ENCODE measurements at places on chromosomes 4 and X.

DNA sequence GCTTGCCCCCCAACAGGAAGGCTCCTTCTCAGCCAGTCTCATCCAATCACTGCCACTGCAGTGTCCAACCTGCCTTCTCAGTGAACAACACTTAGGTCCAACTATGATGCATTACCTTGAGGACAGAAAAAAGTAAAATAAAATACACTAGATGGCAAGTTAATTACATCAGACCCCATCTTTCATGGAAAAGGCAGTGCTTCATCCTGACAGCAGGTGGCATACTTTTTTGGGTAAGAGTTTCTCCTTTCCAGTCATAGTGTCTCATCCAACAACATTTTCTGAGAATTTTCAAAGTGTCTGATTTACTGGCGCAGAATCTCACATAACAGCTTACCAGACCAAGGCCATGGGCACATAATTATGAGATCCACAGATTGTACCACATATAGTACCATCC lies 1742.8 kb downstream of the PCDH7 start:
- no peak for DNase-seq

DNA sequence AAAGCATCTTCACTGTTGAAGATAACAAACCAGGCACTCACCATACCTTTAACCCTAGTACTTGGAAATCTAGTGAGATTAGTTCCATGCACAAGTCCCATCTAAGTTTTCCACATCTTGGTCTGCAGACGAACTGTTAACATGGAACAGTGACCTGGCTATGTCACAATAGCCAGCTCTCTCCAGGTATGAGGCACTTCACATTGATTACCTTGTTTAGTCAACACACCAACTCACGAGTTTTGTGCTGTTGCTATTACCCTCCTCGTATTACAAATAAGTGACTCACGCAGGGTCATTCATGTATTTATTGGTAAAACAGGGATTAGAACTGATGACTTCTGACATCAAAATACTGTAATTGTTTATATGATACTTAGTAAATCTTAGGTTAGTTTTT lies 36.4 kb upstream of the FRAS1 start:
- DNase-seq: no peak

DNA sequence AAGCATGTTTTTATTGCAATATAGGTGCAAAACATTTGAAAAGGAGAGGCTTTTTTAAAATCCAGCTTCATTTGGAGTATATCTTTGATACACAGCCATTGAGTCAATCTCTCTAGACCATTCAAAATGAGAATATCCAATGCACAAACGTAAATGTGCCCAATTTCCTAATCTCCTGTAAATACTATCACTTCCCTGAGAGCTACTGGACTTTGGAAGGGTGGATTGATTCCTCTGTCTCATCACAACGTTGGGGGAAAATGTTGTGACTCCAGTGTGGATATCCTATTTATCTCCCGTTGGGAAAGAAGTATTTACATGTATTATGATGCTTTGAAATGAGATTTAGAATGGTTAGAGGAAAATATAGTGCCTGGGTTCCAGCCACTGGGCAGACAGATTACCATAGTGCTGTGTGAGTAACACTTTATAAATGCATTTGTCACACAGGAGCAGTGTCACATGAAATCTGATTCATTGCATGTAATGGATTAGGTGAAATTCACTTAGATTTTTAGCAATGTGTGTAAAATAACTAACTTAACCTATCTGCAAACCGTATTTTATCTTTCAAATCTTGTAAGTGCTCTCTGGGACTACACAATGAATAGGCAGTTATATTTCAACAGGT lies 64.4 kb upstream of the VCX3A start:
- DNase-seq: no peak

GRCh38 chrX:49282647-49283011 lies 13.0 kb downstream of the PPP1R3F start:
- no peak for DNase-seq

DNA sequence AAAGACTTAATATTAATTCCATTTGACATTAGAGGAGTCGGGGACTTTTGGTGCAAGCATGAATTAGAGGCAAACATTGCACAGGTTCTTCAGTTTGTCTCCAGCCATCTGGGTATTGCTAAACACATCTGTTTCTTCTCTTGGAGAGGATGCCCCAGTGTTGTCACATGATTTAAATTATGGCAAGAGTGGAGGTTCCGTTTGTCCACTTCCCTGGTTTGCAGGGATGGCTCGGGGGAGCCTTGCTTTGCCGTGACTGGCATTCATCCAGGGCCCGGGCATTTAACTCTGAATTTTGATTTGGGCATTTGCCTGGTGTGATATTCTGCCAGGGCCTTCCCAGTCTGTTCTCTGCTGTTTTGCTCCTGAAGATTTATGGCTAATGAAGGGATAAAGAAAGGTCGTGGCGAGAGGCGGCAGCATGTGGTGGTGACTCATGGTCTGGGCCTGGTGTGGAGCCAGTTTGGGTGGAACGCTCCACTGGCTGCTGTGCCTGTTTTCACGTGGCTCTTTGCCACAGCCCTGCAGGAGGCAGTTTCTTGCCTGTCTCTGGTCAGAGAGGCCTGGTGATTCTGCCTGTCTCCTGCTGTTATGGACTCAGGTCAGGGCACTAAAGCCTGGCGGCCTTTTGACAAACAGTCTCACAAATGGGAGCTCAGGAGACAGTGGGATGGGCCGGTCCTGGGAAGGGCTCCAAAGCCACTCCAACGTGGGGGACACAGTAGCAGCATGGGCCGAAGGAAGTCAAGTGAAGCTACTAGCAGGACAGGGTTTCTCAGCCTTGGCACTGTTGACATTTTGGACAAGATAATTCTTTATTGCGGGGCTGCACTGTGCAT lies 99.4 kb upstream of the PGRMC2 start:
- DNase-seq: no peak

DNA sequence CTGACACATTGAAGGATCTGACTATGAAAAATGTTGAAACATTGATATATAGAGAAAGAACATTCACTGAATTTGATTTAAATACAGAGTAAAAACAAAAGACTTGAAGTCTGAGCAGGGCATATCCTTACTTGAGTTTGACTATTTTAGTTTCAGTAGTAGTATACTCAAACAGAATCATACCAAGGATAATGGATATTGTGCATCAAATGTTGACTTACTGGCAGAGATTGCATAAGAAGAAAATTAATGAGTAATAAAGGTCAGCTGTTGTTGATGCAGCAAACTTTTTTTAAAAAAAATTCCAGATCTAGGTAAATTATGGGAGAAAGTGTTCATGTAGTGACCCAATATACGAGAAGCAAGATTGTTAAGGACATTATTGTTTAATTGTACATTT lies 94.5 kb upstream of the APOOL start:
- DNase-seq: no peak

DNA sequence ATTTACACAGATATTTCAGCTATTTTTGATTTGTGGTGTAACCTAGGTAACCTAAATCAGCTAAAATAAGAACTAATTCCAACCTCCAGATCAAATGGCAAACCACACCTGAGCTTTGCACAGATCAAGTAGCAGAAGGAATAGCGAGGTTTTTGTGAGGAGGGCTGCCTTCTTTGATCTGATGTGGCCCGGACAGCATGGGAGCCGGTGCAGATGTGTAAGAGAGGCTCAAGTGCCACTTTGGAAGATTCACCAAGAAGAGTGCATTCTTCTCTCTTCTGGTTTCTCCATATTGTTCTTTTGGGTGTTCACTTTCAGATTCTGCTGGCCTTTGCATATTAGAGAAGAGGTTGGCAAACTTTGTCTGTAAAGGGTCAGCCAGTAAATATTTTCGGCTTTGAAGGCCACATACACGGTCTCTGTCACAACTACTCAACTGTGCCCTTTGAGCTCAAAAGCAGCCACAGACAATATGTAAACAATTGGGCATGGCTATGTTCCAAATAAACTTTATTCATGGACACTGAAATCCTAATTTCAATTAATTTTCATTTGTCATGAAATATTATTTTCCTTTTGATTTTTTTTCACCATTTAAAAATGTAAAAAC lies 78.9 kb upstream of the FAM9C start:
- DNase-seq: no peak

GRCh38 chr4:119471259-119471658 lies 149.3 kb upstream of the FABP2 start:
- no peak for DNase-seq

DNA sequence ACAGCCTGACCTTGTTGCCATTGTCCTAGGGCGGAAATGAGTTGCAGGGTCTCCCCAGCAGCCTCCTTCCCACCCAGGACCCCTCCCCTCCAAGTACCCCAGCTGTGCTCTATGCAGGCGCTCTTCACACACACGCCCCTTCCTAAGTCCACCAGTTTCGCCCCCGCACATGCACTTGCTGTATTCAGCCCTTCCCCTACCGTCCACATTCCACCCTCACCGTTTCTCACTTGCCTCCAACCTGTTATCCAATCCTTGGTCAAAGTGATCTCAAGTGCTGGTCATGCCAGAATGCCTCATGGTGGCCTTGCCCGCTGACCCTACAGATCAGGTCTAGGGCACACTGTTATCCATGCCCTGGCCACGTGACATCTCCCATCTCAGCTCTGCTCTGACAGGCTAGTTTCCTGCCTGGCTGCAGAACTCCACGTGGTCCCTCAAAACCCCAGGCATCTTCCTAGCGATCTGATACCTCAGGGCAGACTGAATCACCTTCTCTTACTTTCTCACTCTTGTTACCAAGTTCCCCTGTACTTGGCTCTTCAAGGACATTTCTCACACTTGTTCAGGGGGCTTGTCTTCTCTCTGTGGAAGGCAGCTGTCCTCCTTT lies 39.7 kb downstream of the NSG1 start:
- no peak for DNase-seq

DNA sequence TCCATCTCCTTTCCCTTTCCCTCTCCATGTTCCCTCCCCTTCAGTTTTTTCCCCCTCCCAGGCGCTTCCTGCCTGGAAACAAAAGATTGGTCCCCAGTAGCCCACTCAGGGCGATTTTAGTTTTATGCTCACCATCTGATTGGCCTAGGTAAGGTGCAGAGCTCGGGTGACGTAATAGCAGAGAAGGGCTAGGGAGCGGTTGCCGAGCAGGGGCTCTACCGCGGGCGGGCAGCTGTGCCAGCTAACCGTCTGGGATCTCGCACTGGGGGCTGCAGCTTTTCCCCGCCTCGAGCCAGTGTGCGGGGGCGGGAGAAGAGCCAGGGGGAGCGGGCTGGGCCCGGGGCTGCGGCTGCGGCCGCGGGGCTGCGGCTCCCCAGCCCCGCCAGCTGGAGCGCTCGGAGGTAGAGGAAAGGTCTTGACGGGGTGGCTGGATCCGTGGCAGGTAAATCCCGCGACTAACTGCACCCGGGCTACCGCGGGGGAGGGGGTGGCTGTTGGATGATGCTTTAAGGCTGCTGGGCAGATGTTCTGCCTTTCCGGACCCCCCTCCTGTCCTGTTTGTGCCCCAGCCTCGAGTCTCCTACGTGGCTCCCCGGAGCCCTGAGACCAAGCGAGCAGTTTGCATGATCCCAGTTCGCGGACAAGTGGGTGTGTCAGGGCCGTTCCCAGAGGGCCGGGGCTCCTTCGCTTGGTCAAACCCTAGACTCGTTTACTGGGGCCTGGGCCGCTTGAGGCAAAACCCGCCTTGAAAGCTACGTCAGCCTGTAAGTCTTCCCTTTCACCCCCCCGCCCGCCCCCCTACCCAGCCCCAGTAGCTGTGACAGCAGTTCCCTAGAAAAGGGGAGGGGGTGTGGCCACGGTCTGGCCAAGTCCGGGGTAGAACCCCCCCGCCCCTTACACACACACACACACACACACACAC lies at the start of gene PAK3:
TSS of gene PAK3 (plus strand) at position 218 of the 922 bp plus-strand sequence. CDS start 26,913 bp downstream, outside the sequence.
- no peak for DNase-seq

DNA sequence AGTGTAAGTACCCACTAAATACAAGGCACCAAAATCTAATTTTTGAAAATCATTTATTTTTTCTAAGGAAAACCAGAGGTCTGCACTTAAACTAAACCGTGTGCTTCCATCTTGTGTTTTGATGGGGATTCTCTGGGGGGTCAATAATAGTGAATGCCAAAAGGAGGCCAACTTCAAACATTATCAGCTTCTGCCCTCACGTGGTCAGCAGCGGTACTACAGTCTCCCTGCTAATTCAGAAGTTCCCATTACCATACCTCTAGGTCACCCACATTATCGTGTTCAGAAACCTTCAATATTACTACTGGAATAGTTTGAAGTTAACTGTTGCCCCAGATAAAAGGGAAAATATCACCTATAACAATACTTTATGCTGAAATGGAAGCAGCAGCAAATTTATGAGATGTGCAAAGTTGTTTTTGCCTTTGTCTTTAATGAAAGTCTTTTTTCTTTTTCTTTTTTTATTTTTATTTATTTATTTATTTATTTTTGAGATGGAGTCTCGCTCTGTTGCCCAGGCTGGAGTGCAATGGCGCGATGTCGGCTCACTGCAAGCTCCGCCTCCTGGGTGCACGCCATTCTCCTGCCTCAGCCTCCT lies 17.3 kb downstream of the CTPS2 start:
- DNase-seq: peak; percentile 1

DNA sequence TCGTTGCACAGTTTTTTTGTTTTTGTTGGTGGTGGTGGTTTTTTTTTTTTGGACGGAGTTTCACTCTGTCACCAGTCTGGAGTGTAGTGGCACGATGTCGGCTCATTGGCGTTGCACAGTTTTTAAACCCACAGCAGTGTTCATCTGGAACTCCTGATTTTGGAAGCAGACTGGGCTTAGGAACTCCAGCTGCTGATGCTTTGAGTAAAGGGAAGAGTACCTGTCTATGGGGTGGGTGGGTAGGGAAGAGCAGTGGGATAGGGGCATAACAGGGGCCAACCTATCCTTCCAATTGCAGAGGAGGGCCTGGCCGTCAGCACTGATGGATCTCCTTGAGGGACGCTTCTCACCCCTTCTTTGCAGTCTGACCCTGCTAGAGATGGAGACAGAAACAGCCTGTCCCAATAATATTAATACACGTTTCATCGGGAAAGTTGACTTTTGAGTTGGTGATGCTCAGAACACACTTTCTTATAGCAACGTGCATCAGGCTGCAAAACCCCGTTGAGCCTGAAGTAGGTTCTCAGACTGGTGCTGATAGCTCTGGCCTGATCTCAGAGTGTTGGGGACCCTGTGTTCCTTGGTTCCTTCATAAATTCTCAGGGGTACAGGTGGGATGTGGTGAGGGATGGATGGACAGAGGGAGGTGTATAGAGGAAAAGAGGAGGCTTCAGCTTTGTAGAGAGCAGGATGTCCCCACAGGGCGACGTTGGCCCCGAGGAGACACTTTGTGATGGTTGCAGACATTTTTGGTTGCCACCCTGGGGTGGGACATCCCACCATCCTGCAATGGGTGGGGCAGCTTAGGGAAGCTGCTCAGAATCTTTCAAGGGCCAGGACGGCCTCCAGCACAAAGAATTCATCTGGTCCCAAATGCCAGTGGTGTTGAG lies 2.3 kb downstream of the CD99 start:
- no peak for DNase-seq

DNA sequence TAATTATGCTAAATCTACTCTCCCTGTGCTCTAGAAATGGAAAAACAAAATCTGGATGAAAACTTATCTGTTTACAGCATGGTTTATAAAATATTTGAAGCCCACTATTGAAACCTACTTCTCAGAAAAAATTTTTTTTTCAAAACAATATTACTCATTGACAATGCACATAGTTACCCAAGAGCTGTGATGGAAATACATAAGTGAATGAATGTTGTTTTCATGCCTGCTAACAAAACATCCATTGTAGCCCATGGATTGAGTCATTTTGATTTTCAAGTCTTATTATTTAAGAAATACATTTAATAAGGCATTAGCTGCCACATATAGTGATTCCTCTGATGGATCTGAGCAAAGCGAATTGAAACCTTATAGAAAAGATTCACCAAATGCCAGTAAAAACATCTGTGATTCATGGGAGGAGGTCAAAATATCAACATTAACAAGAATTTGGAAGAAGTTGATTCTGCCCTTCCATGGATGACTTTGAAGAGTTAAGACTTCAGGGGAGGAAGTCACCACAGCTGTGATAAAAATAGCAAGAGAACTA lies 144.7 kb upstream of the HHIP start:
- DNase-seq: no peak

Data from activated CD4-positive, CD25-positive, alpha-beta regulatory T cell (primary cell).